T-helper 2 cell (primary cell): ENCODE measurements at places on chromosomes 3 and 15.

DNA sequence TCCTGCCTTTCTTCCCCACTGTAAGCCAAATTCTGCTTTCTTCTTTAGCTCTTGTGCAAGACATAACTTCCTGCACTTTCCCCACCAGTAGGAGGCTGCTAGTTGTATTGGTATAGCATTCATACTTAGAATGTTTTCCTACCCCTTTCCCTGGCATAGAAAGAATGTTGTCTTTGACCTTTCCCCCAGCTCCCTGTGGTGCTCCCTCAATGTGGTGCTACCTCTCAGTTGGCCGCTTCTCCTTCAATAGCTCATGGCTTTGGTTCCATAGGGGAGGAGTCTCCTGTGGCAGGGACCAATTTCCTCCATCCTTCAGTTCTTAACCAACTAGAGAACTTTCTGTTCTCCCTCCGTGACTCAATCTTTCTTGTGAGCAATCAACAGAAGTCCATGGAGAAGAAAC lies 67.5 kb upstream of the AKAP13 start:
- DNase-seq = no peak

DNA sequence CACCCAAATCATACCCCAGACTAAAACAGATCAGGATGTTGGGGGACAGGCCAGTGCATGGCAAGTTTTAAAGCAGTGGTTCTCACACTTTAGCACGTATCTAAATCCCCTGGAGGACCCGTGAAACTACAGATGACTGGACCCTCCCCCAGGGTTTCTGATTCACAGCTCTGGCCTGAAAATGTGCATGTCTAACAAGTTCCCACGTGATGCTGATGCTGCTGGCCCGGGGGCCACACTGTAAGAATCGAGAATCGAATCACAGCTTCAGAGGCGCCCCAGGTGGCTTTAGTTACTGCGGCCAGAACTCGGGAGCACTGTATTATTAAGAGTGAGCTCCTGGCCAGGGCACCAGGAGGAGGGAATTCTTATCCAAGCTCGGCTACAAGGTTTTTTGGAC lies 11.6 kb downstream of the ADAMTS17 start:
- DNase-seq = no peak

- DNase-seq = no peak
These were observed 3.1 kb downstream of the MELTF start for GRCh38 chr3:197026481-197026866.

- no peak for DNase-seq
These were observed 389.8 kb upstream of the KCNMB2 start for GRCh38 chr3:178146406-178146831.

DNA sequence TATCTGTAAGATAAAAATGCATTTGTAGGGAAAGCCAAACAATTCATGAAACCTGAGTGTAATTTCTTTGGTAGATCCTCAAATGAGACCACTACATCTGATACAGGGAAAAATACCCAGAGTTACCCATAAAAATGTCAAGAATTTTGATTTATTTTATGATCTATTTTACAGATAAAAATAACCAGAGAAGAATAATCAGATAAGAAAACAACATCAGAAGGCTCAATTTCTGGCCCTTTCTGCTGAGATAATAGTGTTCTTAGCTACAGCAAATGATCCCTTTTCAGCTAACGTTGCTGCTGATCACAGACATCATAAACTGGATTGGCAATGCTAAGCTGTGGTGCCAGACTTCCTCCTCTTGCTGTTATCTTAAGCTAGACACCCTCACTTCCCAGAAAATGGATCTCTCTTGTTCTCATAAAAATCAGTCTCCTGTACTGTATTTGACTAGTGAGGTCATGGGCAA lies 21.3 kb upstream of the TMEM108 start:
- DNase-seq = no peak
